ENCODE measurements at places on chromosomes 16 and 17. TPM values are rescaled to one million over a fixed set of nuclear protein-coding genes. Genes with fewer than 3 reads are reported as not detected.

The AFMID gene
- 24.6 TPM for total RNA-seq

The CSH2 gene
- not detected for total RNA-seq

The CAPNS2 gene
- 1.2 TPM for total RNA-seq

The TBC1D26 gene
- total RNA-seq, result 0.18 TPM

The MYOCD gene
- 5.2 TPM for total RNA-seq

The SOST gene
- total RNA-seq, result not detected

The C1QTNF1 gene
- total RNA-seq, result 283 TPM

The CD300H gene
- total RNA-seq, result not detected

The STX1B gene
- total RNA-seq, result 2.8 TPM

The PRAC1 gene
- total RNA-seq, result not detected

The PSMD7 gene
- total RNA-seq, result 93.8 TPM

The AANAT gene
- total RNA-seq, result not detected

The TBC1D3C gene
- total RNA-seq, result not detected

The MYADML2 gene
- not detected for total RNA-seq

The CEP20 gene
- total RNA-seq, result 40.8 TPM

Measured in smooth muscle cell of the umbilical artery (primary cell).